ENCODE measurements at places on chromosomes 3 and 15.
A peak's percentile ranks its signal among the peaks of the same experiment; 100 is the strongest.

DNA sequence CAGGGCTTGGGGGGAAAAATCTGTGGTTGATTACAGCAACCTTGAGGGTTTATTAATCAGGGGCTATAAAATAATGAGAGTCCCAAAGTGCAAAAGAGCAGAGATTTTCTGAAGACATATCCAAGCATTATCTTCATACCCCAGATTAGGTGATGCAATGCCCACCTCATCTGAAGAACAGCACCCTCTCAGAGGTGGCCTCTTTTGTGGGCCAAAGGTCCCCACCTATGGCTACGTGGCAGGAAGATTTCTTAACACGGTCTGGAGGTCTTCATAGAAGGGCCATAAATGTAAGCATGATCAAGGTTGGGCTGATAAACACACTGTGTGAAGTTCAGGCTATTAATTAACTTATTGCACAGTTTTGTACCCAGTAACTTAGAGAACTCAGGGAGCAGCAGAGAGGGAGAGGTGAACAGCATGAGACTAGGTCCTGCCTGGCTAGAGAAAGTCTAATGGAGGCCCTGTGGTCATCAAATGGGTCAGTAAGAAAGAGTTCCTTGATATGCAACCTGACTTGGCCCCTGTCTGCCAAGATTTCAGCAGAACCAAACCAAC is 29.6 kb upstream of the RBP2 start:
- no peak for DNase-seq

DNA sequence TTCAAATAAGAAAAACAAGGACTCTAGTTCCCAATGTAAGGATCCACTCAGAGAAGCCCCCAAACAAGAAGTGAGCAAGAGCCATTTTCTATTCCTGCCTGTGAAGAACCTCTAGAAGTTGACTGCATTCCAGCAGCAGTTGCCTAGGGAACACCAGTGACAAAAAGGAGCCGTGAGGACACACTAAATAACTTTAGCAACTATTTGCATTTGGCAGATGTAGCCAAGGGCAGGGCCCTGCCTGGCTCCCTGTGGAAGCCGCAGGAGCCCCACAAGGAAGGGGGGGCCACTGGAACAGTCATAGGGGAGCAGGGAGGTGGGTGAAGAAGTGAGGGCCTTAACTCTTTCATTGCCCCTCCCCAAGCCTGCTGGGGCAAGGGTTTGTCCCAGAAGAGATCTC is 470.2 kb upstream of the PROK2 start:
- peak; percentile 46 for DNase-seq

GRCh38 chr3:46921041-46921440 is 43.5 kb downstream of the PTH1R start:
- DNase-seq, result no peak

- DNase-seq, result no peak
Observed at GRCh38 chr15:61038387-61038786, 190.7 kb downstream of the RORA start.

- peak; percentile 85 for DNase-seq
Observed at GRCh38 chr3:9809615-9810432, at the start of gene TTLL3. TSS of gene TTLL3 (plus strand) at chr3:9810262. CDS start at chr3:9810662, 400 bp downstream.

- no peak for DNase-seq
Observed at GRCh38 chr3:4853749-4854140, 125.5 kb upstream of the BHLHE40 start.

DNA sequence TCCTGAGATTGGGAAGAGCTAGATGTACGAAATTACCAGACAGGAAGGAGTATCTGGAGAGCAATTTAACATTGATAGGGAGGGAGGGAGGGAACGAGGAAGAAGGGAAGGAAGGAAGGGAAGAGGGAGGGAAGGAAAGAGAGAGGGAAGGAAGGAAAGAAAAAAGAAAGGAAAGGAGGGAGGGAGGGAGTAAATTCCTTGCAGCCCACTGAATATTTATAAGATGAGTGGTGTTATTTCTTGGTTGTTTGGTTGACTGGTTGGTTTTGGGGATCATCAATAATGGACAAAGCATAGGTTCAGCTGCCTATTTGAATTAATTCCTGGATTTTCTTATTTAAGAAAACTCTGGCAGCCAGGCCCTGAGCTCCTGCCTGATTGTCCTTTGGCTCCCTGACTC is 15.5 kb upstream of the TSEN2 start:
- DNase-seq, result no peak

DNA sequence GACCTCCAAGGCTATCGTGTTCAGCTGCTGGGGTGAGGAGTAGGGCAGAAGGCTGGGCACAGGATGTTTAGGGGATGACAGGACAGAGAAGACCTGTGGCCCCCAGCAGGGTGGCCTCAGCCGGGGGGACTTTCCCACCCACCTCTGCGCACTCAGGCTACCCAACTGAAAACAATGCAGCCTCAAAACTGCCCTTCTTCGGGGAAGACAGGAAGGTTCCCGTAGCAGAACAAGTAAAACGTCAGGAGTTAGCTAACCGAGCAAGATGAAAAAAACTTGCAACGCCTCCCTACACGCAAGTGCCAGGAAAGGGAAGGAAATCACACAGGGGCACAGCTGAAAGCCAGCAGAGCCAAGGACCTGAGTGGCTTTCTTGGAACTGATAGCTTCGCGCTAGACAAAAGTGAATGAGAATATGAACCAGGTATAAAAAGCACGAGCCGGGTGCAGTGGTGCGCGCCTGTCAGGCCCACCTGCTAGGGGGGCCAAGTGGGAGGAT is 38.4 kb upstream of the FURIN start:
- no peak for DNase-seq

DNA sequence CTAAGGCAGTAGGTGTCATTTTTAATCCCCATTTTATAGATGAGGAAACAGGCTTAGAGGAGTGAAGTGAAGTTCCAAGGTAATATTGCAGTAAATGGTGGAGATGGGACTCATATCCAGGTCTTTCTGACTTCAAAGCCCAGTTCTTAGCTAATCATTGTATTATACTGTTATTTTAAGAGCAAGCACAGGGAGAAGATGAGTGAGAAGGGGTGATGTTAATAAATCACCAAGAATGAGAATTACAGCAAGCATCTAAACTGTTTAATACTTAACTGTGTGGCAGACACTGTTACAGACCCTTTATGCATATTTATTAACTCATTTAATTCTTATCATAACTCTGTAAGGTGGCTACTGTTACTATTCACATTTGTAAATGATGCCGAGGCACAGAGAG is 61.2 kb downstream of the VPS8 start:
- DNase-seq, result no peak

DNA sequence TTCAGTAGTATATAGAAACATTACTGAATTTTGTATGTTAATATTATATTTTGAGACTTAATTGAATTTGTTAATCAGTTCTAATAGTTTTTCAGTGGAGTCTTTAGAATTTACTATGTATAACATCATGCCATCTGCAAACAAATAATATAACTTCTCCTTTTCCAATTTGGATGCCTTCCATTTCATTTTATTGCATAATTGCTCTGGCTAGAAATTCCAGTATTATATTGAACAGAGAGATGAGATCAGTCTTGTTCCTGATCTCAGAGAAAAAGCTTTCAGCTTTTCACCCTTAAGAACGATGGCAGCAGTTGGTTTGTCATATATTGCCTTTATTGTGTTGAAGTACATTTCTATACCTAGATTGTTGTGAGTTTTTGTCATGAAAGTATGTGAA is 40.4 kb downstream of the OR4F15 start:
- DNase-seq, result no peak

DNA sequence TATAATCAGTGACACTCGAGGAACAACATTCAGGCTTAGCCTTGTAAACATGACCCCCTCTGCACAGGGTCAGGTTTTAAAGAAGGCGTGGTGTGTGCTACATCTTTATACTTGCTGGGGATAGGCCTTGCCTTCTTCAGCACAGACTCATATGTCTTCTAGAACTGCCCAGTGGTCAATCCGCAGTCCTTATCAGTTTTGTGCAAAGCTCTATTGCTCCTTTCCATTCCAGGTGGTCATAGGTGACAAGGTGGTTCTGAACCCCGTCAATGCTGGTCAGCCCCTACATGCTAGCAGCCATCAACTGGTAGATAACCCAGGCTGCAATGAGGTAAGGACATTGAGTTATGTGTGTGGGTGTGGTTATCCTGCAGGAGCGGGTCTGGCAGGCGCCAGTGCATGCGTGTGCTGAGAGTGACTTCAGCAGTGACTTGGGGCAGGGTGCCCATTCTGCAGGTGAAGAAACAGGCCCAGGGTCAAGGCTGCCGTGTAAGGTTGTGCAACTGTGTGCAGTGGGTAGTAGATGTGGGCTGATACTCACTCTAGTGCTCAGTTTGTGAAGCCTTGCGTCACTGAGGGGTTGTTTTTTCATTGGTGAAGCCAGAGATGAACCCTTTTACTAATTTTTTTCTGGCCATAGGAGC is 150.9 kb downstream of the ITPR1 start:
- DNase-seq, result no peak

GRCh38 chr3:108064293-108064887 is 26.4 kb downstream of the CD47 start:
- no peak for DNase-seq

GRCh38 chr3:120816728-120817127 is 74.2 kb downstream of the GTF2E1 start:
- DNase-seq, result no peak

DNA sequence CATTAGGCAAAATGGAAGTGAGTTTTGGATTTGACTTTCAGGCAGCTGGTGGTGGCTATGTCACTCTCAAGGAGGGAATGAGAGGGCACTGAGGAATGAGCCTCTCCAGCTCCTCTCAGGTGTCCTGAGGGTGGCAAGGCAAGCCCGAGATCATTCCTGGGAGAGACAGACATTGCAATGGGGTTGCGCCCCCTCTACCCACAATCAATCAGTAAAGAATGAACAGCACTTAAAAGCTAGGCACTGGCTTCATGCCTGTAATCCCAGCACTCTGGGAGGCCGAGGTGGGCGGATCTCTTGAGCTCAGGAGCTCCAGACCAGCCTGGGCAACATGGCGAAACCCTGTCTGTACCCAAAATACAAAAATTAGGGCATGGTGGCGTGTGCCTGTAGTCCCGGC is 14.1 kb upstream of the SHF start:
- DNase-seq, result no peak

GRCh38 chr3:125083776-125084175 is 28.0 kb upstream of the HEG1 start:
- no peak for DNase-seq

DNA sequence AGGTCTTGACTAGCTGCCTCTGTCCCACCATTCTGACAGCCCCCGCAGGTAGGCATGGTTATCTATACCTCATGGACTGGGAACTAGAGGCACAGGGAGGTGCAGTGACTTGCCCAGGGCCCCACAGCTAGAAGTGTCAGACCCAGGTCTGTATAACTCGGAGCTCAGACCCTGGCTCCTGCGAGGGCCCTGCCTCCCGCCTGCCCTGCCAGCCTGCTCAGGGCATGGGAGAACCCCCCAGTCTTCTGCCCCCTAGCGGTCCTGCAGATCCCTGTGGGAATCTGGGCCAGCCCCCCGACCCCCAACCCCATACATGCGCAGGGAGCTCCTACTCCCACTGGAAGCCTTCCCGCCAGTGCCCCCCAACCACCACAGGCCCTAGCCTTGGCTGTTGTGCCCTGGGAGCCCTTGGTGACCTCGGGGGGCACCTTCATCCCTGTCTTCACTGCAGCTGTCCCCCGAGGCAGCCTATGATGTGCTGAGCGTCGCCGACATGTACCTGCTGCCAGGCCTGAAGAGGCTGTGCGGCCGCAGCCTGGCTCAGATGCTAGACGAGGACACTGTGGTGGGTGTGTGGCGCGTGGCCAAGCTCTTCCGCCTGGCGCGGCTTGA is 6.9 kb downstream of the ABTB1 start:
- DNase-seq, result peak; percentile 49

- no peak for DNase-seq
Observed at GRCh38 chr3:180548050-180548449, 53.9 kb upstream of the TTC14 start.

DNA sequence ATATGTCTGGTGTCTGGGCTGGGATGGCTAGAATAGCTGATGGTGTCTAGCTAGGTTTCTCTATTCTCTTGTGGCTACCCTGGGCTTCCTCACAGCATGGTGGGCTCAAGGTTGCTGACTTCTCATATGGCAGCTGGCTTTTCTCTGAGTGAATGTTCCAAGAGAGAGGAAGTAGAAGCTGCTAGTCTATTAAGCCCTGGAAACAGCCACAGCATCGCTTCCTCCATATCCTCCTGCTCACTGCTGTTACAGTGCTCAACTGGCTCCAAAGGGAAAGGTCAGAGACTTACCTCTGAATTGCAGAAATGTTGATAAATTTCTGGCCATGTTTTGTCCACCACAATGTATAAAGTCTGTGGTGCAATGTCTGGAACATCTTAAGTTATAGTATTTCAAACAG is 299.9 kb upstream of the ADAMTS9 start:
- DNase-seq, result no peak

DNA sequence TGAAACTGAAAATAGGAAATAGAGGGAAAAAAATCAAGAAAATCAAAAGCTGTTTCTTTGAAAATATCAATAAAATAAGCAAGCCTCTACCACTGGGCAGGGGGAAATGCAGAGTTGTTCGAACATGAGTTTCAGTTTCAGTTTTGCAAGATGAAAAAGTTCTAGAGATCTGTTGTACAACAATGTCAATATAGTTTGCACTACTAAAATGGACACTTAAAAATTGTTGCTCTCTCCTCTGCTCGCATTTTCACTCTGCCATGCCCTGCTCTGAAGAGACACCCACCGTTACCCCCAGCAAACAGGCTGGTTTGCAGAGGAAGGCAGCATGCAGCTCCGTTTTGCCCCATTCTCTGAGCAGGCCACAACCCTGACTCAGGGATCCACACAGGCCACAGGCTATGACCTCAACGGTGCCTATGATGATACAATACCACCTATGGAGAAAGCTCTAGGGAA is 64.5 kb downstream of the ZNF148 start:
- DNase-seq, result no peak

- DNase-seq, result no peak
Observed at GRCh38 chr15:84684092-84684491, 26.1 kb upstream of the NMB start.

- no peak for DNase-seq
Observed at GRCh38 chr3:62103531-62103930, 269.8 kb downstream of the FEZF2 start.

DNA sequence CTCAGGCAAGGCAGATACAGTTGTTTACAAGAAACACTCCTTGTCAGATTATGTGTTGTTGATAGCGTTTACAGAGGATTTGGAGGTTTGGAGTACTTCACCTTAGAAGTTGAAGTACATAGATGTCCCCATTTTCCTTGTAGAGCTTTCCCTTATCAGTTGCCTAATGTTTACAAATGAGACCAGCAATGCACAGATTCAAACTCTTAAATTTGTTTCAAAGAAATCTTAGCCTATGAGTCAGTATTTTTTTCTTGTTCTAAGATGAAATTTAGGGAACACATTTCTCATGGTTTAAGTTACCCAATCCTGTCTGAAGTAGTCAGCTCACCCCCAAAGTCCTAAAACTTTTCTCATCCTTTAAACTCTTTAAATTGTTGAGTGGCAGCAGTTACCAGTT is 6.3 kb upstream of the EIF5A2 start:
- DNase-seq, result no peak

- DNase-seq, result no peak
Observed at GRCh38 chr3:73600293-73600938, 24.3 kb downstream of the PDZRN3 start.

DNA sequence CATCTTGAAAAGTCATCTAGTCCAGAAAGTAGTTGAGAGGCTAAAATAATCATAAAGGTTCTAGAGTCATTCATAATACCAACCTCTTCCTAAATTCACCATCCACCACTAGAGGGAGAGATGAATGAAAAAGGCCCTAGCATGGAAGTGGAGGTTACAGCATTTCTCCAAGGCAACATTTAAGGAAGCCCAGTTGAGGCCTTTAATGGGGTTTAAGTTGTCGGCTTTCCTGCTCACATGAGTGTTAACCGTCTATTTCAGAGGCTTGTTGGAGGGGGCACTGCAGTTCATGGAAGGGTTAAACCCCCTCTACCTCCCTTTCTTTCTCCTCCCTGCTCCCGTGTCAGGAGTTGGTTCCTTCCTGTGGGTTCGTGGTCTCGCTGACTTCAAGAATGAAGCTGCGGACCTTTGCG is 3.8 kb upstream of the SLCO3A1 start:
- DNase-seq, result peak; percentile 48

Measured in iPS-NIHi11 (cell line).